Fibroblast of skin of right biceps (primary cell): ENCODE measurements at places on chromosomes 1 and 21.

DNA sequence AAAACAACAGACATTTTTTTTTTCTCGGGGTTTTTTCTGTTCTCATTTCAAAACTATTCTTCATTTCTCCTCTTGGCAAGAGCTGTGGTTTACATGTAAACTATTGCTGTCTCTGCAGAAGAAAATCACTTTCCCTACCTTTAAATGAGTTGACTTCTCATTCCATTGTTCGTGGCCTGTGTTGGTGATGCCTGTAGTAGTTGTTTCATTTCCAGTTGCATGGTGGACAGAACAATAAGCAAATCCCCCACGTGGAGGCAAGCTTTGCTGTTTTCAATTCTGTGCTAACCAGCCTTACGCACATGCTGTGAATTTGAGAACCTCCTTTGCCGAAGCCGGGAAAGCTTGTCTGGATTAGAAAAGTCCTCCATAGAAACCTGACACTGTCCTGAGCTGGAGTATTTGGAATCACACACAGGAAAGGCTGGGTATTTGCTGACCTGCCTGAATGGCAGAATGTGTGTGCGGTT is 26.2 kb upstream of the MAP3K7CL start:
- DNase-seq: peak; percentile 34

- peak; percentile 40 for DNase-seq
Measured at GRCh38 chr1:44347280-44347679, 7.8 kb downstream of the ERI3 start.

DNA sequence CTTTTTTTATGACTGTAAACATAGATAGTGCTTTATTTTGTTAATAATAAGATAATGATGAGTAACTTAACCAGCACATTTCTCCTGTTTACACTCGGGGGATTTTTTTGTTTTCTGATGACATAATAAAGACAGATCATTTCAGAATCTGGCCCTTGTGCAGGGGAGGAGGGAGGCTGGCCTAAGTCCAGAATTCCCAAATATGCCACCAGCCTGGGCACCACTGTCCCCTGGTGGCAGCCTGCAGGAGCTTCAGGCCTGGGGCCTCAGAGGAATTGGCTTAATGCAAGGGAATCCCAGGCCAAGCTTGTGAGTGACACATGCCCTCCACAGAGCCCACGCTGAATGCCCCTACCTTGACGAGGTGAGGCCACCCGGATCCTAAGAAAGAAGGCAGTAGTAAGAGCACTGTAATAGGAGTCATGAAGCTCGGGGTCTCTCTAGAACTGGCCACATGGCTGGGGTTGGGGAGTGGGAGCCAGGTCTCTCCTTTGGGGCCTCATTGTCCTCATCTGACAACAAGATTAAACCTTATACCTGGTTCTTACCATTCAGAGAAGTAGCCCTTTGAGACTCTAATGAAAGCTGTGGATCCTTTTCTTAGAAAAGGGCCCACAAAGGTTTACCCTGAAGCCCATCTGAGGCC is 24.1 kb downstream of the ETNK2 start:
- peak; percentile 85 for DNase-seq

GRCh38 chr1:26537951-26538352 is 8.4 kb downstream of the RPS6KA1 start:
- DNase-seq: peak; percentile 5

GRCh38 chr1:206955476-206956451 is 9.5 kb upstream of the PIGR start:
- peak; percentile 42 for DNase-seq

DNA sequence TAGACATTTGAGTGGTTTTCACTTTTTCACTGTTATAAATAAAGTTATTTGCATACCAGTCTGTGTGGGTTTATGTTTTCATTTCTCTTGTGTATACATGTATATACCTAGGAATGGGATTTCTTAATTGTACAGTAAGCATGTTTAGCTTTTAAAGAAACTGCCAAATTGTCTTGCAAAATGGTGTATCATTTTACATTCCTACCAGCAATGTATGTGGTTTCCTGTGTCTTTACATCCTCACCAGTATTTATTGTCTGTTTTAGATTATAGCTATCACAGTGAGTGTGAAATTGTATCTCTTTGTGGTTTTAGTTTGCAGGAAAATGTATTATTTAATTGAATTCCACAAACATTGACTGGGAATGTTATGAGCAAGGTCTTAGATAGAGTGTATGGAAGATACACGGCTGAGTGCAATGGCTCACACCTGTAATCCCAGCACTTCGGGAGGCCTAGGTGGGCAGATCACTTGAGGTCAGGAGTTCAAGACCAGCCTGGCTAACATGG is 57.3 kb downstream of the MACF1 start:
- DNase-seq: peak; percentile 88

DNA sequence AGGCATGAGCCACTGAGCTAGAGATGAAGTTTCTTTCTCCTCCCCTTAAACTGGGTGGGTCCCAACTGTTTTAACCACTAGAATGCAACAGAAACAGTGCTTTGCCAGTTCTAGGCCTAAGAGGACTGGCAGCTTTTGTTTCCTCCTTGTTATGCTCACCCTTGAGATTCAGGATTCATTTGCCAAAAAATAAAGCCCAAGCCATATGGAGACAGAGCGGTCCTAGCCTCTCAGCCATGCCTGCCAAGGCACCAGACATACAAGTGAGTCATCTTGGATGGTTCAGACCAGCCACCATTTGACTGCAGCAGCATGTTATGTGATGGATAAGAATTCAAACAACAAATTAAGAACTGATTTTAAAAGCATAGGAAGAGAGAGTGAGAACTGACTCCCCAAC is 38.1 kb upstream of the STUM start:
- DNase-seq: no peak

- DNase-seq: no peak
Measured at GRCh38 chr1:174871886-174872285, 127.9 kb upstream of the CACYBP start.

GRCh38 chr1:154463512-154463990 is 38.5 kb upstream of the TDRD10 start:
- peak; percentile 32 for DNase-seq

DNA sequence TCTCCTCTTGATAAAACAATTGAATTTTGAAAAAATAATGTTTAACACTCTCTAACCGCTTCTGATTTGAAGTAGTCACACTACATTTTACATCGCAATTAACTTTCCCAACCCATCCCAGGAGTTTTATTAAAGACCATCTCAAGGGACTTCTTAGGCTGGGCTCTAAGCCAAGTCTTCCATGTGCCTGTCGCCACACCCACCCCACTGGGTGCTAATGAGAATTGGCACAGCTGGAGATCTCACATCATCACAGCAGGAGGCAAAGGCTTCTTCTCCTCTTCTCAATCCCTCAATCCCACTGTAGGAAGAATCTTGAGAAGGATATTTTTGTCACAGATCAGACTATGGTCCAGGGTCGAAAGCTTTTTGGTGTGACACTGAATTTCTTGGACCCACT is 328.9 kb downstream of the NUF2 start:
- peak; percentile 10 for DNase-seq

- no peak for DNase-seq
Measured at GRCh38 chr1:67812226-67812625, 21.0 kb downstream of the GNG12 start.

DNA sequence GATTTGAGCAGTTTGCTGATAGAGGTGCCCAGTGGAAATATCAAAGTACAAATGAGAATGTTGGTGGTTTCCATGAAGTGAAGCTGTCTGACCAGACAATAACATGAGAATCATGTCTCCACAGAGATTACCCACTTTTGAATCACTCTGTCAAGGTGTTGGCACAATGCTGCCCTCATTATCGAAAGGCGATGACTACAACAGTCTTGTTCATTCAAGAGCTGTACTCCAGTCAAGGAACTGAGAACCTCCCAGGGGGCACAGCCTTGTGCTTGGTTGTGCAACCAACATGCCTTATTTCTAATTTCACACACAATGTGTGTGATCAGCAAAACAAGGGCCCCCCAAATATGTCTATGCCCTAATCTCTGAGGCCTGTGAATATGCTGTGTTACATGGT is 35.7 kb downstream of the ETS2 start:
- DNase-seq: no peak

- no peak for DNase-seq
Measured at GRCh38 chr1:19317126-19317910, 5.2 kb downstream of the SLC66A1 start.

DNA sequence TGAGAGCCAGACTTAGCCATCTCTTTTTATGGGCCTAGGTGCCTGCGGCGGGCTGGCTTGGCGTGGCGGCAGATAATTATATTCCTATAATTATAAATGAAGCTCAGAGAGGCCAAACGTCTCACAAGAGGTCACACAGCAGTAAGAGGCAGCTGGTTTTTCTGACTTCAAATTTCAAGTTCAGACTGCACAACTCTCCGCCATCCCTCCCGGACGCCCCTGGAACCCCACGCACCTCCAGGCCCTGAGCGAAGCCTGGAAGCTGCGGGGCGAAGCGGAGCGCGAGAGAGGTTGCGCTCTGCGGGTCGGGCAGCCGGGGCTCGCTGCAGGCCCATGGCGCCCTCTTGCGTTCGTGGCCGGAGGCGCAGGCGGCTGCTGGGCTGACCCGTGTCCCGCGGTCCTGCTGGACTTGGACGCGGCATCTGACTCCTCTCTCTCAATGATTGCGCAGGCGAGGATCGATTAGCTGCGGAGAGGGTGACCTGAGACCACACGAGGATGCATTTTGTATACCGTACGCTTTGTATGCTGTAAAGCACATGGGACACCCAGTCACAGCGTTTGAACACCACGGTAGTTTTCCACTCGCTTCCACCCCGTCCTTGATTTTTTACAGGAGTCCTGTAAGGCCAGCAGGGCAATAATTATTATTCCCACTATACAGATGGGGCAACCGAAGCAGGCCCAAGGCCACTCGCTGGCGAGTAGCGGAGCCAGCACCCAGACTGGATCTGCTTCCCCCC is 272.7 kb downstream of the FOXD2 start:
- peak; percentile 30 for DNase-seq

DNA sequence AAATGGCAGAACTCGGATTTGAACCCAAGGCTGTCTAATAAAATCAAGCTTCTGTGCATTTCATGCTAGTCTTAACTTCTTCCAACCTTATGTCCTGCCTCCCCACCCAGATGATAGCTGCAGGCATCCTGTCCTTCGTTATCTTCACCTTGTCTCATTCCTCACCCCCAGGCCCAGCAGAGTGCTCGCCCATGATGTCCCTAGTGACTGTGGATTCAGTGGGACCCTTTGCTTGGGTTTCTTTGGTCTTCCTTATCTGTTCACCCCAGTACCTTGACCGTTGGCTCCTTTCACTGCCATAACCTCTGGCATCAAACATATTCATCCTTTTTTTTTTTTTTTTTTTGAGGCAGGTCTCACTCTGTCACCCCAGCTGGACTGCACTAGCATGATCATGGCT is 5.6 kb upstream of the BSDC1 start:
- no peak for DNase-seq

GRCh38 chr1:226034482-226034881 is 28.0 kb upstream of the H3-3A start:
- peak; percentile 90 for DNase-seq

GRCh38 chr1:24465638-24466037 is 37.0 kb upstream of the RCAN3 start:
- DNase-seq: no peak

- DNase-seq: no peak
Measured at GRCh38 chr1:5493851-5494311, 498.3 kb downstream of the NPHP4 start.

GRCh38 chr1:166129006-166129405 is 37.8 kb downstream of the FAM78B start:
- DNase-seq: no peak

- DNase-seq: no peak
Measured at GRCh38 chr1:59509341-59509875, 212.5 kb downstream of the FGGY start.

- peak; percentile 29 for DNase-seq
Measured at GRCh38 chr1:162062542-162063015, 6.9 kb upstream of the NOS1AP start.

DNA sequence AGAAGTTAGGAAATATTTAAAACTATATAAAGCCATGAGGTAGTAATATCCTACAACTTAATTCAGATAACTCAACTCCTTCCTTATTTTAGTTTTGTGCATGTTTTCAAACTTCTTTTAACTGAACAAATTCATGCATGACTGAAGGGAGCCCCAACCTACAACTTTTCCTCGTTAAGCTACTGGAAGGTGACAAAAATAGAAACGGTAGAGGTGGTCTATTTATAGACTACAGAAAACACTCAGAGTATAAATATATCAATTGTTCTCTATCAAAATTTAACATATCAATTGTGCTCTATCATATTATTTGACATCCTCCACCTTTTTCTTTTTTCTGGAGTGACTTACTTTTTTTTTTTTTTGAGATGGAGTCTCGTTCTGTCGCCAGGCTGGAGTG is 16.8 kb downstream of the SYNJ1 start:
- DNase-seq: no peak

DNA sequence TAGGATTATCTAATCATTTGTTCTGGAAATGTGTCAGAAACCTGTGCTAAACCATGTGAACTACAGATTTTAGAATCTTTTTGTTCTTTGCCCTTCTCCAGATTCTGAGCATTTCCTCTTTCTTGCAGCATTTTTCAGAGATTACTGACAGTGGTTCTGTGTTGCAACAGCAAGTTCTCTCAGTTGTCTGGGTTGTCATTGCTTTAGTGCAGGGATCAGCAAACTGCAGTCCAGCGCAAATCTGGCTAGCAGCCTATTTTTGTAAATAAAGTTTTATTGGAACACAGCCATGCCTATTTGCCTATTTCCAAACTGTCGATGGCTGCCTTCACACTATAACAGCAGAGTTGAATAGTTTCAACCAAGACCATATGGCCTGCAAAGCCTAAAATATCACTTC is 66.3 kb upstream of the LRRC8D start:
- DNase-seq: peak; percentile 45

DNA sequence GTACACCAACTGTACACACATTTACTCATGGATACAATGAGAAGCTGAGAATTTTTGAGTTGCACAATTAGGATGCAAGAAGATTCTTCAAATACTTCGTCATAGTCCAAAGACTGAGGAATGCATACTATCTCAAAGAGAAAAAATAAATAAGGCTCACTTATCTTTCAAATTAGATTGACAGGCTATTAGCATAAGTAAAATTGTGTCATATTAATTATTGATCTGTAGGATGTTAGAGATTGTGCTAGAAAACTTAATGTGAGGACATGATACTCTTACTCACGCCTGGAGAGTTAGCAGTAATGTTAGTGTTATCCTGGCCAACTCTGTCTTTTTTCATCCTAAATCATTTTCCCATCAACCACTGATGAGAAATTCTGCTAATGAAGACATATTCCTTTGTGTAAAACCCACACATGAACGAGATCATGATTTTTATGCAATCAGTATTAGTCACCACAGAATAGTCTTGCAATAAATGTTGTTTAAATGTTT is 659.0 kb downstream of the LTN1 start:
- peak; percentile 65 for DNase-seq

GRCh38 chr1:183164340-183164739 is 21.7 kb upstream of the LAMC2 start:
- peak; percentile 77 for DNase-seq

- peak; percentile 9 for DNase-seq
Measured at GRCh38 chr1:199794105-199794863, 233.2 kb upstream of the NR5A2 start.

DNA sequence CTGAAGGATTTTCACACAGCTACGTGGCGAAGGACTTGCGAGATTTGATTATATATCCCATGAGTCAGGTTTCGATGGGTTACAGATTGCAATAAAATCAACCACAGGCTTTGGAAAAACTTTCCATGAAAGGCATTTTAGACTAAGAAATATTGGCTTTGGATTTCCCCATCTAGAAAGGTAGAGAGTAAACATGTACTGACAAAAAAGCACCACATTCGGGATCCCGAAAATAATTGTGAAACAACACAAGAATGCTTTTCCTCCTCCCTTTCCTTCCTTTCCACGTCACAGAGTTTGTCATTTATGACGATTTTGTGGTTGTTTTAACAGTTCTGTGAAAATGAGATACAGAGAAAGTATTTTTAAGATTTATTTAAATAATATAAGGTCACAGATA is 38.5 kb downstream of the TGFB2 start:
- DNase-seq: no peak
